Glomerular endothelial cell (primary cell): ENCODE measurements at places on chromosomes 2 and 18.

DNA sequence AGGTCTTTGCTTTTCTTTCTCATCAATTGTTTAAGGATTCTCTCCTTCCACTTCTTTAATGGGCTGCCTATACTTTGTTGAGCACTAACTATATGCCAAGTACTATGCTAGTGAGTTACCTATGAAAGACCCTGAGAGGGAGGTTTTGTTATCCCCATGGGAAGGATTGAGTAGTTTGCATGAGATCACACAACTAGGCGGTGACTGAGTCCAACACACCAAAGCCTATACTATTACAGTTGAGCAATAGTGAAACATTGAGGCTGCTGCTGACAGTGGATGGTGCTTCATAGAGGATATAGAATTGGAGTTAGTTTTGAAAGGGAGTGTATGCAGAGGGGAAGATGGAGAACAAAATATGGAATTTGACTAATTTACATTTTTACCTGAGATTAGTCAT lies 15.8 kb downstream of the NABP1 start:
- no peak for DNase-seq

DNA sequence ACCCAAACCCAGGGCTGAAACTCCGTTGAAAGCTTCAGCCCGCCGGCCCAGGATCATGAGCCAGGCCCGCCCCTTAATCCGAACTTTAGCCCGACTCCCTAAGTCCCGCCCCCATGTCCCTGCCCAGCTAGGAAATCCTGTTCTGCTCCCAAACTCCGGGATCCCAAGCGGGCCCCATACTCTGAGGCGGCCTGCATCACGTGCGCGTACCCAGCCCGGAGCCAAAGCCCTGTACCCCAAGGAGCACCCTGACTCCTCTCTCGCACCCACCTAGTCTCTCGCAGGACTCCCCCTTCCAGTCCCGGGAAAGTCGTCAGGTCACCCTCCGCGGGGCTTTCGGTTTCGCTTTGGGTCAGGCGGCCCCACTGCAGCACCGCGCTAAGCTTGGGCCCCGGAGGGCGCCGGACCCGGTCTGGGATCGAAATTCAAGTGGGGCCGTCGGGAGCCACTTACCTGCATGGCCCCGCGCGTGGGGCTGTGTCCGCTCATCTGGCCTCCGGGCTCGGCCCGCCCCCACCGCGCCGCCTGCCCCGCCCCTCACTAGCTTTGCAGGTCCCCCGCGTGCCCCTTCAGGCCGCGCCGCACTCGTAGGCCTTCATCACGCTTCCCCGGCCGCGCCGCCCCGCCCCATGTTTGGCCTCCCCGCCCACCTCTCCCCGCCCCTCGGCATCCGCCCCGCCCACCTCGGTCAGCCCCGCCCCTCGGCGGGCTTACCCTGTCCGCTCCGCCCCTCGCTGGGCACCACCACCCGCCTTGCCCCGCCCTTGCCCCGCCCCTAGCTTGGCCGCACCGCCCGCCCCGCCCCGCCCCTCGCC lies at the start of gene DNPEP:
Gene DNPEP (minus strand): TSS at position 607 of the 815 bp plus-strand sequence. CDS start 118 bp downstream, at position 489.
- DNase-seq = no peak

DNA sequence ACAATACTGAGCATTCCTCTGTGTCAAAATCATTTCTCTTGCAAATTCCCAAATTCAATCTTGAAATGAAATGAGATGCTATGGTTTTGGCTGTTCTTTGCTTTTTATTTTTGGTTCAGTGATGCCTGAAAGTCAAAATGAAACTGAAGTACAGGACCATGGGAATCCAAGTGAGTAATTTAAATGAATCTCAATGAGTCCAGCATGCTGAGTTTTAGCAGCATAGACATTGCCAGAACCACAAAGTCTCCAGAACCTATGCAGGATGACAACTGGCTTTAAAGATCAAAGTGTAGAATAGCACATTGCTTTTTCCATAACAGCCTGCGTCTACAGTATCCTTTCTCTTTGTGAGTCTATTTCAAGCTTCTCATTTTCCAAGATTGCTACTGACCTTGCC lies 1050.7 kb upstream of the PIK3C3 start:
- no peak for DNase-seq

- DNase-seq = peak; percentile 25
Observed at GRCh38 chr18:36688020-36688965, 140.5 kb downstream of the TPGS2 start.

DNA sequence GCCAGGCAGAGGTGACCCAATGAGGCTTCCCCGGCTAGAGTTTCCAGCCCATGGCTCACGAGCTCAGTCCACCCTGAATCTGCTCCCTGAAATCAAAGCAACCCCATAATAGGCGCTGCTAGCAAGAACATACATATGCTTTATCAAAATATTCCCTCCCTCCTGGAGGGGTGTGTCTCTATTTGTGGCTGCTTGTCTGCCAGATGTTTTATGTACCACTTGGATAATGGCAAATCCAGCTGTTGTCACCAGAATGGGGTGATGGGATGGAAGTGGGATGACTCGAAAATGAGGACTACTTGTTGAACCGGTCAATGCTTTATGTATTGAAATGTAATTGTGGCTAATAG lies 152.0 kb downstream of the GALNT14 start:
- DNase-seq = no peak

DNA sequence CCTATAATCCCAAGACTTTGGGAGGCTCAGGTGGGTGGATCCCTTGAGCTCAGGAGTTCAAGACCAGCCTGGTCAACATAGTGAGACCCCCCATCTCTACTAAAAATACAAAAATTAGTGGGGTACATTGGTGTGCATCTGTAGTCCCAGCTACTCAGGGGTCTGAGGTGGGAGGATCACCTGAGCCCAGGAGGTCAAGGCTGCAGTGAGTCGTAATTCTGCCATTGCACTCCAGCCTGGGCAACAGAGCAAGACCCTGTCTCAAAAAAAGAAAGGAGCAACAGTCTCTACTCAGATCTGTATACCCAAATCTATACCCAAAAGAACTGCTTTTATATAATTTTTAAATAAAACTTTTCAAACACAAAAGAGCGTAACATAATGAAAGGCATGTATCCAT lies 5.5 kb upstream of the HSBP1L1 start:
- no peak for DNase-seq

GRCh38 chr2:39671604-39672003 lies 5.9 kb downstream of the TMEM178A start:
- DNase-seq = no peak
